Neural crest cell (in vitro differentiated cells): ENCODE measurements at places on chromosomes 11 and 22. TPM values are rescaled to one million over a fixed set of nuclear protein-coding genes. Genes with fewer than 3 reads are reported as not detected.

The SYVN1 gene
- total RNA-seq = 35.1 and 36.7 TPM in 2 replicates

The TIGD3 gene
- 3.3 TPM in 2 replicates for total RNA-seq

The NAALAD2 gene
- 16.1 and 16.7 TPM in 2 replicates for total RNA-seq

The SLC25A18 gene
- total RNA-seq = 0.34 and 0.86 TPM in 2 replicates

The EMSY gene
- total RNA-seq = 39.1 and 40.1 TPM in 2 replicates

The INS gene
- total RNA-seq = not detected in 2 replicates

The CNIH2 gene
- total RNA-seq = 44.6 and 46.0 TPM in 2 replicates

The APOBEC3F gene
- 5.9 and 6.7 TPM in 2 replicates for total RNA-seq

The VSTM5 gene
- not detected in 2 replicates for total RNA-seq

The KRTAP5-11 gene
- total RNA-seq = not detected in 2 replicates

The RCOR2 gene
- total RNA-seq = 107 and 108 TPM in 2 replicates

The TSSK2 gene
- total RNA-seq = not detected in 2 replicates

The KLHL22 gene
- 42.5 and 48.9 TPM in 2 replicates for total RNA-seq

The OR5L1 gene
- not detected in 2 replicates for total RNA-seq

The C11orf42 gene
- not detected in 2 replicates for total RNA-seq

The SLC5A4 gene
- total RNA-seq = 0.14 and 0.23 TPM in 2 replicates

The BTBD18 gene
- not detected in 2 replicates for total RNA-seq

The NR1H3 gene
- total RNA-seq = 15.2 and 19.1 TPM in 2 replicates

The OR51L1 gene
- total RNA-seq = not detected in 2 replicates

The ACTN3 gene
- 0.16 and 0.35 TPM in 2 replicates for total RNA-seq

The GLYAT gene
- total RNA-seq = not detected in 2 replicates

The ABCG4 gene
- 3.1 and 3.3 TPM in 2 replicates for total RNA-seq

The KRTAP5-8 gene
- total RNA-seq = 0.25 TPM in 1 of 2 replicates, not detected in the other

The OR2AT4 gene
- not detected in 2 replicates for total RNA-seq

The CASP5 gene
- total RNA-seq = not detected in 2 replicates

The TMEM191B gene
- 1.0 and 1.5 TPM in 2 replicates for total RNA-seq

The OR52I2 gene
- not detected in 2 replicates for total RNA-seq

The EHF gene
- total RNA-seq = not detected in 2 replicates

The PARVG gene
- 0.14 and 0.23 TPM in 2 replicates for total RNA-seq

The POLR2F gene
- 137 and 143 TPM in 2 replicates for total RNA-seq

The KCNJ11 gene
- 2.3 TPM in 2 replicates for total RNA-seq

The PTS gene
- 39.7 and 40.1 TPM in 2 replicates for total RNA-seq

The VWA5A gene
- 6.1 and 6.4 TPM in 2 replicates for total RNA-seq

The ARAP1 gene
- total RNA-seq = 79.0 and 80.7 TPM in 2 replicates

The SCGB1A1 gene
- not detected in 2 replicates for total RNA-seq

The SCO2 gene
- 2.3 and 4.2 TPM in 2 replicates for total RNA-seq

The SERPIND1 gene
- total RNA-seq = not detected in 2 replicates

The KRTAP5-10 gene
- total RNA-seq = not detected in 2 replicates

The LBHD1 gene
- total RNA-seq = 7.0 and 7.8 TPM in 2 replicates

The TRPT1 gene
- total RNA-seq = 40.2 and 43.2 TPM in 2 replicates

The CAT gene
- 29.2 and 30.6 TPM in 2 replicates for total RNA-seq

The ABTB2 gene
- 2.3 and 3.0 TPM in 2 replicates for total RNA-seq

The FAM181B gene
- total RNA-seq = 5.3 and 5.5 TPM in 2 replicates

The PRRG4 gene
- not detected in 2 replicates for total RNA-seq

The CCDC157 gene
- 8.3 and 9.3 TPM in 2 replicates for total RNA-seq

The ZNF70 gene
- 11.4 and 13.0 TPM in 2 replicates for total RNA-seq

The YPEL4 gene
- 0.37 and 0.55 TPM in 2 replicates for total RNA-seq

The TMPRSS4 gene
- not detected in 2 replicates for total RNA-seq

The OR5A1 gene
- total RNA-seq = not detected in 2 replicates

The F2 gene
- total RNA-seq = not detected in 2 replicates

The OR8A1 gene
- not detected in 2 replicates for total RNA-seq

The FAM227A gene
- 7.3 and 7.8 TPM in 2 replicates for total RNA-seq

The MOV10L1 gene
- not detected in 2 replicates for total RNA-seq

The ARHGEF17 gene
- 51.3 and 55.7 TPM in 2 replicates for total RNA-seq

The UCP2 gene
- 66.4 and 71.4 TPM in 2 replicates for total RNA-seq

The LRRC32 gene
- total RNA-seq = 0.61 and 0.77 TPM in 2 replicates

The NUDT8 gene
- 11.0 and 13.9 TPM in 2 replicates for total RNA-seq

The FAT3 gene
- total RNA-seq = 34.2 and 39.2 TPM in 2 replicates

The SOX6 gene
- 18.6 and 19.6 TPM in 2 replicates for total RNA-seq
